ENCODE measurements at places on chromosomes 2 and 18.

GRCh38 chr2:53636596-53636995 lies 131.0 kb upstream of the CHAC2 start:
- no peak for DNase-seq

DNA sequence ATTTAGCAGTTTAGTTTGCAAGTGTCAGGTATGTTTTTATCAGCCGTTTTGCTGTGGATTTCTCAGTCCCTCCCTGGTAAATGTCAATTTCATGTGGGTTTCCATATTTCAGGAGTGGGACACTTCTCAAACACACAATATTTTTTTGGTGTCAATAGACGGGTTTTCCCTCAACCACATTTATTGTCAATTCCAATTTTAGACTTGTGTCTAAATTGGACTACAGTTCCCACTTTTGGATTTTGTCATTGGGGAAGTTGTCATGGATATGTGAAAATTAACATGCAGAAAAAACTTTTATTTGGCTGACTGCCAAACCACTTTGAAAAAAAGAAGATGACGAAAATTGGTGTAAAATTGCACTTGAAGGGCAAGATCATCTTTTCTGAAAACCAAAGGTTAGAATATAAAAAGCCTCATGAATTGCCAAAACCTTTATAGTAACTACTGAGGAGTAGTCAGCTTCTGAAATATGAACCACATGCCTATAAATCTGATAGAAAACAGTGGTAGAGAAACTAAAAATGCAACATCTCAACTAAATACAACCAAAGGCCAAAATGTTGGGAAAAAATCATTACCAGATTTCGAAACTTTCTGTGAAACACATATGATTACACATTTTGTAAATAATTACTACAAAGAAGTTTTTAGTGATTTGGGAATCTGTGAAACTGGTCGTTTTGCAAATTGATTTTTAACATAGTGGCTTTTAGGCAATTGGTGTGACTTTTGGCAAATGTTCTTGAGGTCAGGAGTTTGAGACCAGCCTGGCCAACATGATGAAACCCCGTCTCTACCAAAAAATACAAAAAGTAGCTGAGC lies 106.4 kb downstream of the BCL2L11 start:
- DNase-seq = no peak

- DNase-seq = peak; percentile 64
Observed at GRCh38 chr2:218396688-218397462, 2.8 kb upstream of the CTDSP1 start.

- DNase-seq = no peak
Observed at GRCh38 chr18:60555625-60556024, 183.1 kb upstream of the MC4R start.

GRCh38 chr2:216339456-216340279 lies 32.6 kb downstream of the MARCHF4 start:
- no peak for DNase-seq

DNA sequence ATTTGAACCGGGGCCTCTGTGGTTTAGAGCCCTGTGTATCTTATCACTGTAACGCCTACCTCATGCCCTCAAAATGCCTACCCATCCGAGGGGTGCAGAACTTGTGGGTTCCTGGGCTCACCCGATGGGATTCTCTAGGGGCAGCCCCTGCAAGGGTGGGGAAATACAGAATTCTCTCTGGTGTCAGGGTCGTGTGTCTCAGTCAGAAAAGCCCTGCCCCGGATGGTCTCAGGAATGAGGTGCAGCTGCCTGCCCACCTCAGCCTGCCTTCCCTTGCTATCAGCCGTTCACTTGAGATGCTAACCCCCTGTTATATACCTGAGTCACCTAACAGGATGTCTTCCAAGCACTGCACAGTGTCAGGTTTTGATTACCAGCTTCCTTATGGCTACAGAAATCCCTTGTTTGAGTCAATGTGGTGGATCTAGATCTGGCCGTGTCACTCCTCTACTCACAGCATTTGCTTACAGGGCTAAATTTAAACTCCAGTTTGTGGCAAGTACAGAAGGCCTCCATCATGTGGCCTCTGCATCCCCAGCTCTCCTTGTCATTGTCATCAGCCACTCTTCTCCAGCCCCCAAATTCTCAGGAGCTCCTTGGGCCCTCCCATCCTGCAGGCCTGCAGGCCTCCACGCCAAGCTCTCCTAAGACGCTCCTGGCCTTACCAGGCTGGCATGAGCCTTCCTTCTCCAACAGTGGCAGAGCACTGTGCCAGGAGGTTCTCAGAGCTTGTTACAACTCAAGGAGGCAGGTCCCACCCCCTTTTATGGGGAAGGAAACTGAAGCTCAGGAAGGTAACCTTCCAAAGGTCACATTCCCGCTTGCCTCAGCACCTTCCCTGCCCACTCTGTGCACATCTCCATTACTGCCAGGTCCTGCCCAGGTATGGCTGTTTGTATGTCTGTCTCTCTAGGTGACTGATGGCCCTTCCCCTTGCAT lies 14.3 kb upstream of the MAP3K2 start:
- DNase-seq = no peak

- DNase-seq = no peak
Observed at GRCh38 chr18:51813740-51814139, 526.3 kb upstream of the DCC start.

GRCh38 chr2:159124441-159124911 lies 156.0 kb downstream of the TANC1 start:
- peak; percentile 82 for DNase-seq

DNA sequence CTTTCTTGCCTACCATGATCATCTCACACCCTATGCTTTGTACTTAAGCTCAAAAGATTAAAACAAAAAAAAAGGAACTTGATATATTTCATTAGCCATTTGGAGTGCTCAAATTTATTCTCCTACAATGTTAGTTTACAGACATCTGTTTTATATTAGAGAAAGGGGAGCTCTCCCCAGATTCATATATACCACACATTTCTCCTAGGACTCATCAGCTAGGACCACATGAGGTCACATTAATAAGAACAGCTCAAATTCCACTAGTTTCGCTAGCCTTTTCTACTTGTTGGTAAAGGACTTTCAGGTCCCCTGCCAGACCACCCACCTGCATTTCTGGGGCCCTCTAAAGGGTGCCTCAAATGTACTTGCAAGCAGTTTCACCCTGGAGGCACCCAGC lies 151.2 kb upstream of the MMADHC start:
- no peak for DNase-seq

DNA sequence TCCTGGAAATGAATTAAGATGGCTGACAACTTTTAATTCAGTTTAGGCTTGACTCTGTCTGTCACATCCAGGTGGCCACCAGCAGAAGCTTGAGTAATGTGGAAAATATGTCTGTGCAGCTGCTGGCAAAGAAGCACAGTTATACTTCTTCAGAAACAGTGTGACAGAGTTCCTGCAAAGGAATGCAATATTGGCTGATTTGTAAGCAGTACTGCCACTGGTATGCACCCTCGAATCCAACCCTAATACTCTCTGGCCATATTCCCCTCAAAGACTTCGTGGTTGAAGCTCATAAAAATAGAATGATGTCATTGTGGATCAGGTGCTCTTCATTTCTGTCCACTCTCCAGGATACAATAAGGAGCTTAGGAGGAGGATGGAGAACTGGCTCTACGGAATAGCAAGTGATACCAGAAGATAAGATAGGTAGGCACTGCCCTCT lies 86.2 kb downstream of the METTL8 start:
- no peak for DNase-seq

- peak; percentile 77 for DNase-seq
Observed at GRCh38 chr2:68287580-68288441, 31.9 kb downstream of the CNRIP1 start.

DNA sequence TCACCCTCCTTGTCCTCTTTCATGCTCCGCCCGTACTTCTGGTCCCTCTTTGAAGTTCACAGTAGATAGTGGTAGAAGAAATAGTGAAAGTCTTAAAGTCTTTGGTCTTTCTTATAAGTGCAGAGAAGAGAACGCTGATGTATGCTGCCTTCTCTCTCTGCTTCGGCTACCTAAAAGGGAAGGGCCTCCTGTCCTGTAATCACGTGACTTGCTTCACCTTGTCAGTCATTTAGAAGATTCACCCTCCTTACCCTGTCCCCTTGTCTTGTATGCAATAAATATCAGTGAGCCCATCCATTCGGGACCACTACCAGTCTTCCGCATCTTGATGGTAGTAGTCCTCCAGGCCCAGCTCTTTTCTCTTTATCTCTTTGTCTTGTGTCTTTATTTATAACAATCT lies 144.6 kb downstream of the ARL4C start:
- no peak for DNase-seq

- no peak for DNase-seq
Observed at GRCh38 chr2:36798724-36799123, 102.2 kb downstream of the VIT start.

- DNase-seq = no peak
Observed at GRCh38 chr2:152520759-152521158, 185.8 kb downstream of the FMNL2 start.

DNA sequence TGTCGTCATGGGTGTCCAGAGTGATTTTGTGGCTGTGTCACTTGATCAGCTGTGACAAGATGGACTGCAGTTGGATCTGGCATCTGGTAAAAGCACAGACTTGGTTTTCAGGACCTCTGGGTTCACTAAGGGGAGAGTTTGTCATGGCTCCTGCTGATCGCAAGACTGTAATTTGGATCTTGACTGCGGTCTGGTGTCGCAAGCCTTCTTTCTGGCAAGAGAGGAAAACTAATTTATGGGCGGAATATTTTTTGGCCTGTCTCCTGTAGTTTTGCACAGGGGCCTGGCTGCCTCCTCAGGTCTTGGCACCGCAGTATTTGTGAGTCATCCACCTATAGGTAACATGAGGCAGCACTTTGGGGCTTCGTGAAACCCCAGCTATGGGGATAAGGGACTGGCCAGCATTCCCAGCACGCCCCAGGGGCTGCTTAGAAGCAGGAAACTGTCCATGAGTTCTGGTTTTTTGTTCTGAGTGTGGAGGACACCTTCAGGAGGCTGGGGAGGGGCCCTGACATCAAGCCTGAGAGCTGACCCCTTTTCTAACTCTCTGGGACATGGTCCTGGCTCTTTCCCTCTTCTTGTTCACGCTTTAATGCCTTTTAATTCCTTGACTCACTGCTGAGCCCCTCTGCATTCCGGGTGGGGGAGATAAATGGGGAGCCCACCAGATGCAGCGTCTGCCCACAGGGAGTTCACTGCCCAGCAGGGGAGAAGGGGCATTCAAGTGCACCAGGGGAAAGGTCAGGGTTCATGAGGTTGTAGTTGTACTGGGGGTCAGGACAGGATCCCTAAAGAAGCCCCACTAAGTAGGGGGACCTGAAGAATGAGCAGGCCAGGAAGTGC lies 12.2 kb downstream of the SH3BP4 start:
- DNase-seq = no peak

- DNase-seq = no peak
Observed at GRCh38 chr2:134375935-134376334, 122.1 kb downstream of the MGAT5 start.

- DNase-seq = no peak
Observed at GRCh38 chr2:3940661-3941060, 237.3 kb downstream of the DCDC2C start.

DNA sequence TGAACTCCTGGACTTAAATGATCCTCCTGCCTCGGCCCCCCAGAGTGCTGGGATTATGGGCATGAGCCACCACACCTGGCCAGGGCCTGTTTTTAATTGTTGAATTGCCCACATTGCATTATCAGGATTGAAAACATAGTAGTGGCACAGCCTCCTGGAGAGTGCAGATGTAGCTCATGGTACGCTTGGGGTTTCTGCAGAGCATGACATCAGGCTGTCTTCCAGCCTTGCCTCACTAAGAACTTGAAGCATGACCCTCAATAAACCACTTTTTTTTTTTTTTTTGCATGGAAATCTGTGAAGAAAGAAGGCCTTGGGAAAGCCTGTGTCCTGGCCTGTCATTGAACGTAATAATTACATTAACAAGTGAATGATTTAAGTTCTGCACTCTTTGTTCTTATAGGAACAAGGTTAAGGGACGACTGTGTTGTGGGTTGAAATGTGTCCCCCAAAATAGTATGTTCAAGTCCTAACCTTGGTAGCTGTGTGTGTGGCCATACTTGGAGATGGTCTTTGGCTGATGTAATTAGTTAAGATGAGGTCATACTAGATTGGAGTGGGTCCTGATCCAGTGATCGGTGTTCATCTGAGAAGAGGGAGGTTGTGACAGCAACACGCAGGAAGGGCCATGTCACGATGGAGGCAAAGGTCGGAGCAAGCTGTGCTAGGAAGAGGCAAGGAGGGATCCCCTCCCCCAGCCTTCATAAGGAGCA lies 90.2 kb downstream of the AGAP1 start:
- DNase-seq = no peak

DNA sequence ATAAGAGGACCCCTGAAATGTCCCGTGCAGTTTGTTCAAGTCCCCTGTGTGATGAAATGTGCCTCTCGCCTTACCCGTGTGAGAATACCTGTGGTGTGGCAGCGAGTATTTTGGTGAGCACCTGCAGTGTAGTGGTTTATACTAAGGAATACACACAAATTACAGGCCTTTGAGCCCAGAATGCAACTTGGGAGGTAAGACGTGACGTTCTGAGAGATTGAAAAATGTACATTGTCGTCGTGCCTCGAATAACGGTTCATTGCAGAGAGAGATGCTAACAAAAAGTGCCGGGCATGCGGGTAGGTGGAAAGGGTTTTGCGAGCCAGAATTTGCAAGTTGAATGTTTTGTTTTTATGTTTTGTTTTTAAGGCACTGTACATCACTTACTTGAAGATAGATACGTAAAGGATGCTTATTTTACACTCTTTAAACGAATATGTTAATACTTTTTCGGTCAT lies 867 bp downstream of the RBBP8 start:
- no peak for DNase-seq

GRCh38 chr2:206378835-206379234 lies 64.5 kb upstream of the ADAM23 start:
- DNase-seq = no peak

- no peak for DNase-seq
Observed at GRCh38 chr2:195029804-195030654, 627.0 kb upstream of the SLC39A10 start.

GRCh38 chr2:81984969-81985637 lies 1680.6 kb upstream of the LRRTM1 start:
- no peak for DNase-seq

- DNase-seq = no peak
Observed at GRCh38 chr2:44920751-44921150, 20.8 kb upstream of the SIX3 start.

DNA sequence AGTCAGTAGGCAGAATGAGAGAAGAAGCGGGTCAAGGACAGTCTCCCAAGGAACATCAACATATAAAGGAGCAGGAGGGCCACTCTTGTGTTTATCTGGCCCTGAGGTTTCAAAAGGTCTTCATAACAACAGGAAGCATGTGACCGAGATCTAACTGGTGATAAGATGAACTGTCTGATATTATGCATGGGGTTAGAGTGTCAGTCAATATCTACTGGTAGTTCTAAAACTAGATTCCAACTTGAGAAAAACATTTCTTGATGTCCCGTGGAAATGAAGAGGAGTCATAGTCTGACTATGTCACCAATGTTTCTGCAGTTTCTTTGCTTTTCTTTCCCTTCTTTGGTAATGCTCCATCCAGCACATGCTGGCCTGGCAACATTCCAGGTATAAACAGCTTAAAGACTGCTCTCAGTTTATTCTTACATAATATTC lies 77.5 kb upstream of the ITPRID2 start:
- DNase-seq = no peak

- DNase-seq = no peak
Observed at GRCh38 chr2:45241061-45241561, 231.9 kb upstream of the SIX2 start.

Measured in K562 (cell line).